ENCODE measurements at places on chromosomes 5 and 9. TPM values are rescaled to one million over a fixed set of nuclear protein-coding genes. Genes with fewer than 3 reads are reported as not detected.

DNA sequence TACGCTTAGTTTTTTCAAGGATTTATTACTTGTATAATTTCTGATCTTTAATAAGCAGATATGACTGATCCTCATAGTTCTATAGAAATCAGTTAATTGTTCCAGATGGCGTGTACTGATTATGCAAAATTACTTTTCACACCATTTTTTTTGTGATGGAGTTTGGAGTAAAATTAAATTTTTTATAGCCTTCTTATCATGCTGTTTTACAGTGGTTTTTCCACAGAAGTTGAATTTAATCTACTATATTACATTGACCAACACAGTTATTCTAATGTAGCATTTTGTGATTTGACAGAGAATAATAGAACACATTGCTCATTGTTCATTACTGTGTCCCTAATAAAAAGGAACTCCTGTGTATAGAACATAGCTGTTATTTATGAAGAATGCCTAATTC, 111.1 kb downstream of the MVB12B start:
- peaks cover 14% of the 10 kb centered on the region for H3K4me1 ChIP-seq
- no peaks in the 10 kb centered on the region for H3K36me3 ChIP-seq
- DNase-seq: no peak
- no peak overlapping the region for H3K27ac ChIP-seq

The TAS2R1 gene
- total RNA-seq: not detected

GRCh38 chr9:76521906-76522305, 62.9 kb downstream of the GCNT1 start:
- no peaks in the 10 kb centered on the region for H3K36me3 ChIP-seq
- no peak for DNase-seq
- no peak overlapping the region for H3K27ac ChIP-seq

DNA sequence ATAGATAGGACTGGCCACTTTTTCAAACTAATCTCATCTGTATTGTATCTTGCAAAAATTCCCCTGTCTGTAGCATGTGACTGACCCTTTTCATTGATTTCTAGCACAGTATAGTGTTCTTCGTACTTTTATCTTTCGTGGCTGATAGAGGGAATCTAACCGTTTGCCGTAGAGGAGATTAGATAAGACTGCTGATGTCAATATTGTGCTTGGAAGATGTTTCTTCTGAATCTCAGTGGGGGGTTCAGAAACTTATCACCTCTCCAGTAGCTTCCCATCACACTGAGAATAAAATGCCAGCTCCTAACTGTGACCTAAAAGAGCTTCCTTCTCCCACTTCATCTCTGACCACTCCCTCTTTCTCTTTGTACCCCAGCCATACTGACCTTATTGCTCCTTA, 25.4 kb upstream of the ALDOB start:
- no peak for DNase-seq
- no peak overlapping the region for H3K4me3 ChIP-seq
- no peak overlapping the region for H3K27ac ChIP-seq
- H3K27me3 ChIP-seq: peaks cover 16% of the 10 kb centered on the region
- no peaks in the 10 kb centered on the region for H3K36me3 ChIP-seq

DNA sequence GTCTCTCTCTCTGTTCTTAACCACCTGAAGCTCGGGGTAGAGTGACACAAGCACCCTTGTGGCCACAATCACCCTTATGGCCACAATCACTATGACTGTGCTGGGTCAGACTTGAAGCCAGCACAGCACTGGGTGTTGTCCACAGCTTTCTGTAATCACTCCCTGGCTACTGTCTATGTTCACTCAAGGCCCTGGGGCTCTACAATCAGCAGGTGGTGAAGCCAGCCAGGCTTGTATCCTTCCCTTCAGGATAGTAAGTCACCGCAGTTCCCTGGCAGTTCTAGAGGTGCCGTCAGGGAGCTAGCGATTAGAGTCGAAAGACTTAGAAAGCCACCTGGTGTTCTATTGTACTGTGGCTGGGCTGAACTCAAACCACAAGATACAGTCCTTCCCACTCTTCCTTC, 44.2 kb downstream of the GDA start:
- no peaks in the 10 kb centered on the region for H3K36me3 ChIP-seq
- no peaks in the 10 kb centered on the region for H3K4me1 ChIP-seq
- no peak overlapping the region for H3K4me3 ChIP-seq

DNA sequence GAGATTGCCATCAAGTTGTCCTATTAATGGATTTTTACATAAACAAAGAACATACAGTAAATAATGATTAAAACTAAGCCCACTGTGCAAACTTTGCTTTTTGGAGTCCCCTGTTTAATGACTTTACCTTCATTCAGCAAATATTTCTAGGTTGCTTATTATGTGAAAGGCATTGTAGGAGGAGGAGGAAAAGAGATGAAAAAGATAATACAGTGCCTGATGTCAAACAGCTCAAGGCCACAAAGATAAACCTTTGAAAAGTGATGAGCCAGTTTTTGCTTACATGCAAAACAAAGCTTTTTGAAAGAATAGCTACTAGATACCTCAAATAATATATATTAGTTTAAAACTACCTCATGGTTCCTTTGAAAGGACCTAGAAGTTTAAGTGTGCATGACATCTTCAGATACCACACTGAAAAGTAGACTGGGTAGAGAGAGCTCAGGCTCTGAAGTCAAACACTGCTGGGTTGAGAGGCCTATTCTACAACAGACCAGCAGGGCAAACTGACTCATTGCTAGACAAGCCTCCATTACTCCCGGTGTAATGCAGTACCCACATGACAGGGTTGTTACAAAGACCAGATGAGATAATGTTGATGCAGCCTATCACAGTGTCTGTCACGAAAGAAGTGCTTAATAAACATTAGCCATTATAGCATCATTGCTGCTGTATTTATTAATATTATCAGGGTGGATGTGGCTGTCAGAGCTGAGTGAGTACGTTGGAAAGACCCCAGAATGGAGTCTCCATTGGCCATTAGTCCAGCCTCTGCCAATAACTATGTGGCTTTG, 11.8 kb downstream of the DEPDC1B start:
- DNase-seq: no peak
- no peak overlapping the region for H3K4me3 ChIP-seq
- peaks cover 27% of the 10 kb centered on the region for H3K4me1 ChIP-seq
- peak overlapping the region; percentile 39 for H3K27ac ChIP-seq

GRCh38 chr5:60549841-60550240, 150.1 kb downstream of the DEPDC1B start:
- no peak overlapping the region for H3K27ac ChIP-seq
- no peak overlapping the region for H3K4me3 ChIP-seq

The PCDHA11 gene
- not detected for total RNA-seq

The CNOT6 gene
- 43.2 TPM for total RNA-seq

DNA sequence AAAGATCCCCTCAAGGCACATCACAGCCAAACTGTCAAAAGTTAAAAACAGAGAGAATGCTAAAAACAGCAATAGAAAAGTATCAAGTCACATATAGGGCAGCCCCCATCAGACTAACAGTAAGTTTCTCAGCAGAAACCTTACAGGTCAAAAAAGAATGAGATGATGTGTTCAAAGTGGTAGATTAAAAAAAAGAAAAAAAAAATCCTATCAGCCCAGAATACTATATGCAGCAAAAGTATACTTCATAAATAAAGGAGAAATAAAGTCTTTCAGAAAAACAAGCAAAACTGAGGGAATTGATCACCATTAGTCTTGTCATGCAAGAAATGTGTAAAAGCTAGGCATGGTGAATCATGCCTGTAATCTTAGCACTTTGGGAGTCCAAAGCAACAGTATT, 99.9 kb upstream of the RAD23B start:
- H3K4me1 ChIP-seq: no peaks in the 10 kb centered on the region
- DNase-seq: no peak
- H3K27ac ChIP-seq: no peak overlapping the region
- H3K36me3 ChIP-seq: no peaks in the 10 kb centered on the region

DNA sequence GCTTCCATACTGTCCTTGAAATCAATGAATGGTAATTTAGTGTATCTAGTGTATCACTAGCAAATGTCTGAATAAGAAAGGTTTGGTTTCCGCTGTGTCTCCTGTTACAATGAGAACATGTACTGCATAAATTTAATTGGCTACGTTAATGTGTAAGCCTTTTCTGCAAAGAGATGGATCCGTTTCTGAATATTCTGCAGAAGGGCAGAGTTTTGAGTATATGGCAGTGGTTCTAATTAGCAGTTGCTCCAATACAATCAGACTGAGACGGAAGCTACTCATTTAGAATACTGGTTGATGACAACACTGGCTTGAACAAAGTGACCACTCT, 555 bp upstream of the PCDHGC4 start:
- peaks cover 73% of the 10 kb centered on the region for H3K27me3 ChIP-seq
- H3K4me1 ChIP-seq: peaks cover 1% of the 10 kb centered on the region
- DNase-seq: no peak

DNA sequence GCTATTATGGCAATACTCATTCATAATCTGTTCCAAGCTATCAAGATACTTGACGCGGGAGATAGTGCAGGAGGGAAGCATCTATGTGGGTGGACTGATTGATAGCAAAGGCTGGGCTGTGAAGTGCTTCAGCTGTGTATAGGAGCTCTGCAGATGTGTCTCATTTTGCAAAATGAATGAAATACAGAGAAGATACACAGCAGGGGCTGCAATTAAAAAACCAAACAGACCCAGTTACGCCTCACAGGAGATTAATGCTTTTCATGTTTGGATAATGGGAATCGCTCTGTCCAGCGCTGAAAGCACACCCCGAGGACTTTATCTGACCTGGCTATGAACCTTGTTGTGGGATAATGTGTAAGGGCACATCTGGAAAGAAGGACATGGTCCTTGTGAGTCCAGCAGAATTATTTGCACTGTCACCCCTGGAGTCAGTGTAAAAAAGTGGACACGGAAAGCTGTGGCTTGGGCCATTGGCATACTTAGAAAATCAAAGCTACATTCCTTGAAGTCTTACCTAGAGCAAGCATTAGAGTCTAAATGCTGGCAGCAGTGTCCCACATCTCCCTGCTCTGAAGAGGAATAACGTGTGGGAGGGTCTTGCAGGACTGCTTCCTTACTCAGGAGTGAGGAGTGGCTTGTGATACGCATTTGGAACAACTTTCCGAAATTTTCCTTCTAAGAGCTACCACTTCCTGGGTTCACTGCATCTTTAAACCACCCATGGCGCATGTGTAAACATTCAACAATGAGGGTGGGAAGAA, 2.6 kb downstream of the SH3RF2 start:
- peaks cover 72% of the 10 kb centered on the region for H3K4me1 ChIP-seq
- no peak overlapping the region for H3K4me3 ChIP-seq
- no peak for DNase-seq
- H3K27ac ChIP-seq: no peak overlapping the region

The MPDZ gene
- not detected for total RNA-seq

DNA sequence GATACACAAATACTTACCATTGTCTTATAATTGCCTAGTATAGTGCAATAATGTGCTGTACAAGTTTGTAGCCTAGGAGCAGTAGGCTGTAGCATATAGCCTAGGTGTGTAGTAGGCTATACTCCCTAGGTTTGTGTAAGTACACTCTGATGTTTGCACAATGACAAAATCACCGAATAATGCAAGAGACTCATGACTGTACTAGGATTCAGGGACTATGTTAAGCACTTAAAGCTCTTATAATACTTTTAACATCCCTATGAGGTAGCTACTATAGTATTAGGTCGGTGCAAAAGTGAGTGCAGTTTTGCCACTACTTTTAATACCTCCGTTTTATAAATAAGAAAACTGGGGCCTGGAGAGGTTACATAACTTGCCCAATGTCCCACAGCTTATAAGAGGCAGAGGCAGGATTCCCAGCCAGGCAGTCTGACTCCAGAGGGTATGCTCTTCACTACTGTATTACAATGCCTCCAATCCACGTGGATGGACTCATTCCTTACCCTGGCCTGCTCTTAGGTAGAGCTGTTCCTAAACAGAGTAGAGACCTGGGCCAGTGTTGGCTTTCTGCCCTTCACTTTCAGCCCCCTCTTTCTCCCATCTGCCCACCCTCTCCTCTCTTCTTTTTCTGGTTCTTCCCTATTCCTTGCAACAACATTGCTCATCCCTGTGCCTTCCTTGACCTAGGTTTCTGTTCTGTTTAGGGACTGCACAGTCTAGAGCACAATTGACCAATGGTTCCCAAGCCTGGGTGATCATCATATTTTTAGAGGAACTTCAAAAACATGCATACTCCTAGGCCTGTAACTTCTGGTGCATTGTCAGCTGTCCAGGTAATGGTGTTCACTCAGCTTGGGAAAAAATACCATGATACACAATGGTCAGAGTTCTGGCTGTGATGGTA, 114.0 kb downstream of the CARTPT start:
- no peak for DNase-seq
- H3K27ac ChIP-seq: no peak overlapping the region
- no peaks in the 10 kb centered on the region for H3K36me3 ChIP-seq
- H3K27me3 ChIP-seq: no peaks in the 10 kb centered on the region

GRCh38 chr9:109574061-109574882, 76.2 kb upstream of the PTPN3 start:
- no peak for DNase-seq
- no peak overlapping the region for H3K27ac ChIP-seq
- H3K27me3 ChIP-seq: peaks cover 26% of the 10 kb centered on the region

The LRRC19 gene
- not detected for total RNA-seq

GRCh38 chr9:112380102-112380824, at the start of gene HSDL2:
HSDL2 (plus strand) TSS chr9:112380108; CDS start chr9:112380164, 56 bp downstream.
- H3K36me3 ChIP-seq: peaks cover 7% of the 10 kb centered on the region
- H3K27ac ChIP-seq: peak within 1 kb of the TSS; percentile 100
- DNase-seq: no peak
- H3K4me1 ChIP-seq: peaks cover 55% of the 10 kb centered on the region
- H3K27me3 ChIP-seq: no peaks in the 10 kb centered on the region

The DOCK8 gene
- total RNA-seq: 113 TPM

DNA sequence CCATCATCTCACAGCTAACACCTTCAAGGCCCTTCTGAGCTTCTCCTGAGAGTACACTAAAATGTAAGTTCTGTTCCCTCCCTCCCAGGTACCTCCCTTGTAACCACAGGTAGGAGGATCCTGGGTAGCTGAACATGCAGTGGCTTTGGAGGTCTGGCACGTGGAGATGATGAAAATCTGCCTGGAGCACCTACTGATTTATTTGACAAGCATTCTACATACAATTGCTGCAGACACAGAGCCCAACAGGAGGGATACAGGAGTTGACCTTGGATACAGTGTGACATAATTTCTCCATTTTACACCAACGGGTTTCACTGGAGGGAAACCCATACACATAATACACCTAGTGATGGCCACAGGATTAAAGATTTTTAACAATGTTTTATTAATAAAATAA, 478.7 kb downstream of the SEMA5A start:
- DNase-seq: no peak
- H3K27me3 ChIP-seq: no peaks in the 10 kb centered on the region
- no peaks in the 10 kb centered on the region for H3K4me1 ChIP-seq
- no peaks in the 10 kb centered on the region for H3K36me3 ChIP-seq
- no peak overlapping the region for H3K4me3 ChIP-seq
- H3K27ac ChIP-seq: no peak overlapping the region
